ENCODE measurements at places on chromosomes 12 and 14. TPM values are rescaled to one million over a fixed set of nuclear protein-coding genes. Genes with fewer than 3 reads are reported as not detected.

ST8SIA1 gene
- 0.81 TPM for total RNA-seq

HOXC6 gene
- not detected for total RNA-seq

PPFIBP1 gene
- total RNA-seq = 12.9 TPM

PCNX4 gene
- 58.8 TPM for total RNA-seq

OR4E2 gene
- not detected for total RNA-seq

CRACR2A gene
- total RNA-seq = 139 TPM

DCN gene
- total RNA-seq = not detected

KERA gene
- total RNA-seq = not detected

Measured in natural killer cell treated with Interleukin-12 subunit alpha and Interleukin-12 subunit beta and Interleukin-15 and Interleukin-18, amount 100 ng/mL, for 72 hours (primary cell).